ENCODE measurements at places on chromosomes 11 and 22.
A peak's percentile ranks its signal among the peaks of the same experiment; 100 is the strongest.

- DNase-seq, result no peak
These were observed 58.6 kb downstream of the APOL1 start for GRCh38 chr22:36311386-36312085.

DNA sequence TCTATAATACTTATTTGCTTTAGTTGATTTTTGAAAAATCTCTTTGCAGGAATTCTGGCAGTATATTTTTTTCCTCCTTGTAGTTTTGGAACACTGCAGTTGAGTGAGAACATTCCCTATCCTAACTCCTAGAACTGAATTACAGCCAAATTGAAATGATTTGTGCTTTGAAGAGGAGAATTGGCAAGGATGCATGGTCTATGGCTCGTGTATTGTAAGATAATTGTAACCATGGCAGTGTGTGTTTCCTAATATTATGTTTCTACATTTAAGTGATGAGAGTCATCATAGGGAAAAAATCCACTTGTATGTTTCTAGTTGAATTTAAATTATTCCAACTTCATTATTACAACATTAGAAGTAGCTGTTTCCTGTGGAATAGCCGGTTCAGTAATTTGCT lies 80.9 kb upstream of the MYO18B start:
- peak; percentile 66 for DNase-seq

DNA sequence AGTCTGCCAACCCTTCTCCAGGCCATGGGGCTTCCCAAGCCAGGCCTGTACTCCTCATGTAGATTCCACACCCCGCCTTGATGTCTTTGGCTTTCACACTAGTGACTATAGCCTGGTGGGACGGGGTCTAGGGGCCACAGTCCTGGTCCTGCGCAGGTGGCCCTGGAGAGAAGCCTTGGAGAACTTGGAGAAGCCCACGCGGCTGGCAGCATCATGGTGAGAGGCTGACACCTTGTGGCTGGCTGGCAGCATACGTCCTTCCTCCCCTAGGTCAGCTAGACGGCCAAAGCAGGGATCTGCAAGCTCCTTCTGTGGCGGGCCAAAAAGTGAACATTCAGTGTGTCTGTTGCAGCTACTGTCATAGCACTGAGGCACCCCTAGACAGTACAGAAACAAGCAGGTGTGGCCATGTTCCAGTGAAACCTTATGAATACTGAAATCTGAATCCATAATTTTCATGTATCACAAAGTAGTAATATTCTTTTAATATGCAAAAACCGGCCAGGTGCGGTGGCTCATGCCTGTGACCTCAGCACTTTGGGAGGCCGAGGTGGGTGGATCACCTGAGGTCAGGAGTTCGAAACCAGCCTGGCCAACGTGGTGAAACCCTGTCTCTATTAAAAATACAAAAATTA lies 42.0 kb downstream of the FAM83F start:
- no peak for DNase-seq

DNA sequence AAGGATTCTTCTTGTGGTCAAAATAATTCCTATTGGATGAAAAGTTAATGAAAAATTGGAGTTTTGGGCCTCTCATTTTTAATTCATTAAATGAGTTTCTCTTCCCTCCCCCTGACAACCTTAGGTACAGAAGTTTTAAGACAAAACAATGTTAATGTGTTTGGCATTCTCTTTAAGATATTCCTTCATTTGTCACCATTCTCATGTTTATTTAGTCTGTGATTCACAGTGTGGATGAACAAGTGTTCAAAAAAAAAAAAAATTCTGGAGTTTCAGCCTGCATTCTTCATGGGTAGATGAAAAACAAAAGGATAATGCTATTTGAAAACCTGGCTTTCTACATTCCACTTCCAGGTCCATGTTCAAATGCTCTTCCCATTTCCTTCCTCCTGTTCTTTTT lies 172.6 kb upstream of the LUZP2 start:
- DNase-seq, result no peak

DNA sequence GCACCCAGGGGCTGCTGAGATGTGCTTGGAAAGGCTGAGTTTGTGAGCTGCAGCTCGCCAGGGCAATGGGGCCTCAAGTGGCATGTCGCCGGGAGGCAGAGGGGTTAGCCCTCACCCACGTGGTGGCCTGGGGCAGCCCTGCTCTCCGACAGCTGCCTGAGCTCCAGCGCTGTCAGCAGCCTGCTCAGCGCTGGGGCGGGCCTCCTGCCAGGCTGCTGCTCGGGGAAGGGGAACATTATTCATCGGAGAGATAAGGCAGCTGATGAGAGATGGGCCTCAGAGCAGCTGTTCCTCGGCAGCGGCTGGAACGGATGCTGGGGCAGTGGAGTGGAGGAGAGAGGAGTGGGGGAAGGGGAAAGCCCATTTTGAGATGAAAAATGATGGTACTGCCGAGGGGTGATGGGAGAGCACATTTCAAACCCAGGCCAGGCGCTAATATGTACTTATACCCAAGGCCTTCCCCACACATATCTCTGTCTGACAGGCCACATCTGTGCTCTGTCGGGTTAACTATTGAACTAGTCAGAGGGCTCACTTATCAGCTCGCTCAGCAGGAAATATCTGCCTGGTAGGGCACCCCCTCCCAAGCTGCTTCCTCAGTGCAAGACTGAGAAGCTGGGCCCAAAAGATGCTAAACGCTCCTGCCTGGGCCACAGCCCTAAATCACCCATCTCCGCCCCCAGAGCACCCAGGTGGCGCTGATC lies 79.5 kb downstream of the TIMP3 start:
- peak; percentile 67 for DNase-seq

- no peak for DNase-seq
These were observed 43.6 kb upstream of the GALNT18 start for GRCh38 chr11:11665407-11665806.

- DNase-seq, result no peak
These were observed 65.3 kb downstream of the AMBRA1 start for GRCh38 chr11:46528445-46529094.

GRCh38 chr22:33219648-33220384 lies 161.6 kb upstream of the SYN3 start:
- no peak for DNase-seq

GRCh38 chr22:38240734-38241252 lies 32.0 kb downstream of the TMEM184B start:
- peak; percentile 61 for DNase-seq

- no peak for DNase-seq
These were observed 89.1 kb upstream of the ARHGAP20 start for GRCh38 chr11:110801328-110801727.

GRCh38 chr22:35475545-35475944 lies 65.1 kb upstream of the RASD2 start:
- no peak for DNase-seq

DNA sequence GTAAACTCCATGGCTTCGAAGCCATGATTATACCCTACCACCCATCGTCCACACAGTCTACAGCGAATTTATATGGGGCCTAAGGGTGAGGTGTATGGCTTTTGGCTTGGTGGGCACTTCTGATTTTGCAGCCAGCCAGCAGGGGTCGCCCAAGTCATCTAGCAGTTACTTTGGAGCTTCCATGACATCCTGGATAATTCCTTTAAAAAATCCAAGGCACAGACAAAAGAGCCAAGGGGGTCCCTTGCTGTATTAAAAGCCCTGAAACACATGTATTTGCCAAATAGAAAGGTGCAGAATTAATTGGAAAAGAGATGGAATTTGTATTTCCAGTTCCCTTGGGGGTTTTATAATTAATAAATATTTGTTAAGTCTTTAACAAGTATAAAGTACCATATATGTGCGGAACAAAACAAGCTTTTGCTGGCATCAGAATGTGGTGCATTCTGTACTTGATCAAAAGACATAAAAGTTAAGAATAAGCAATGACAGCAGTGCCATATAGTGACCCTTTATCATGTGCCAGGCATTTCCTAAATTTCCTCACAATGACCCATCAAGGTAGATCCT lies 132.8 kb upstream of the PITPNB start:
- DNase-seq, result peak; percentile 70

- peak; percentile 17 for DNase-seq
These were observed 1.8 kb downstream of the SIK3 start for GRCh38 chr11:117096201-117096991.

GRCh38 chr22:47198801-47199251 lies 436.4 kb downstream of the TBC1D22A start:
- no peak for DNase-seq

DNA sequence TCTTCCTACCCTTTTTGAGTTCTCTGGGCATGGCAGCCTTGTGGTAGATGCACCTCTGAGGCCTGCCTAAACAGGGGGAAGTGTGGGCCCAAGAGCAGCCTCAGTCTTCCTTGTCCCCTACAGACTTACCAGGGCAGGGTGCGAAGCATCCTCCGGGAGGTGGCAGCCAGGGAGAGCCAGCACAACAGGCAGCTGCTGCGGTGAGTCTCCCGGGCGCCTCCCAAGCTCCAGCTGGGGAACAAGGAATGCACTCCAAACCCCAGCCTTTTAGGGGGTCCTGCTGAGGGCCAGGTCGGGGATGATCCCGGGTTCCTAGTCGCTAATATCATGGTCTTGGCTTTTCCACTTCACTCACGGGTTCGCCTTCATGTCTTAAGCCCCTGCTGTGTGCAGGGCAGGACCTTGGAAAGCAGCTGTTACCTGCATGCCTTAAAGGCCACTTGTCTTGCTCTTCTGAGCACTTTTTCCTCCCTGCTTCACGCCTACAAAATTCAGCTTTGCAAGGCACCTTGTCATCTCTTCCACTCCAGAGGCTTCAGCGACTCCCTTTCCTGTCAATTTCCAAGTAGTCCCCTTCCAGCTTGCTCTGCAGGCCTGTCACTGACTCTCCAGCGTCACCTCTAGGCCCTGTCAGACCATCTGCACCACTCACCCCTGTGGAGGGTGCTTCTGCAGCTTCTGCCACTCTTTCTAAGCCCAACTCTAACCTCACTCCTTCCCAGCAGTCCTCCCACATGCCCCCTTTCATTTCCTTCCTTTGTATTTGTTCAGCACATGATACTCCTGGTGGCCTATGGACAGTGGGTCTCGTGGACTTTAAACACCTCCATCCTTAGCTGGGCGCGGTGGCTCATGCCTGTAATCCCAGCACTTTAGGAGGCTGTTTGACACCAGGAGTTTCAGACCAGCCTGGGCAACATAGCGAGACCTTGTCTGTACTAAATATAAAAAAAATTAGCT lies 57.0 kb downstream of the PISD start:
- no peak for DNase-seq

DNA sequence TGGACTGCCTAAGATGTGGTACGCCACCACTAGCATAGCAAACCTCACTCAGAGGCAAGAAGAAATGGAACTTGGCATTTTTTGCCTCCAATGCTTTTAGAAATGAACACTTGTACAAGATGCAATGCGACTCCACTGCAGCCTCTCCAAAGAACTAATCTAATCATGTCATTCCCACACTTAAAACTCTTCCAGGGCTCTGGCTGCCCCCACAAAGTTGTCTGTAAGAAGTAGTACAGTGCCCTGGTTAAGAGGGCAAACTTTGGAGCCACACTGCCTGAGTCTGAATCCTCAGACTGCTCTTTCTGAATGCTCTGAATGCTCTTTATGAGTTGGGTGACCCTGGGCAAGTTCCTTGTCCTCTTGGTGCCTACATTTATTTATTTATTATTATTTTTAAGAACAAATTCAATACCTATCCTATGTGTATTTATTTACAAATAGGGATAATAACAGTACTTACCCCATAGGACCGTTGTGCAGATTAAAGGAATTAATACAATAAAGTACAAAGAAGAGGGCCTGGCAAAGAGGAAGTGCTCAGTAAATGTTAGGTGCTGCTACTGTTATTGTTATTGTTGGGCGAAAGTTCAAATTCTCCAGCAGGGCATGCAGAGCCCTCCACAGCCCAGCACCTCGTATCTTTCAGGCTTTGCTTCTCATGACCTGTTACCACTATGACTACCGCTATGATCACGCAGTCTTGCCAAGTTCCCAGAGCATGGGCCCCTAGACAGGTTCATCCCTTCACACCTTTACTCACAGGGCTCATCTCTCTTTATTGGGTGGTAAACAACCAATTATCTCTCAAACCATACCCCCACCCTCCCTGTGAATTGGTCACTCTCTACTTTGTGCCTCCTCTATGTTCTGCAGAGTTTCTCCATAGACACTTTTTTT lies 59.3 kb downstream of the RAB30 start:
- DNase-seq, result no peak

DNA sequence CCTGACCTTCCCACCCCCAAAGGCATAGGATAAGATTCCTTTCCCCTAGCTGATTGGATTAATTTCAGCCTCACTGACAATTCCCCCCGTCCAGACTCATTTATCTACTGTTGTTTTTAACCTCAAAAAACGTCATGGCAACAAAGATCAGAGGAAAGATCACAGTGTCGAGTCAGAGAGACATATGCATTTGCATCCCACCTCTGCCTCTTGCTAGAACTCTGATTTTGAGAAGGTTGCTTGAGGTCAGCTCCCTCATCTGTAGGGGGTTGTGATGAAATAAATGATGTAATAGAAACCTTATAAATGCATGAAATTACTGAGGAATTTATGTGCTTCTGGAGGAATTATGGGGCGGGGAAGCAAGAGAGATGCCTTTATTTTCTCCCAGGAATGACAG lies 53.3 kb upstream of the SYN3 start:
- DNase-seq, result no peak

DNA sequence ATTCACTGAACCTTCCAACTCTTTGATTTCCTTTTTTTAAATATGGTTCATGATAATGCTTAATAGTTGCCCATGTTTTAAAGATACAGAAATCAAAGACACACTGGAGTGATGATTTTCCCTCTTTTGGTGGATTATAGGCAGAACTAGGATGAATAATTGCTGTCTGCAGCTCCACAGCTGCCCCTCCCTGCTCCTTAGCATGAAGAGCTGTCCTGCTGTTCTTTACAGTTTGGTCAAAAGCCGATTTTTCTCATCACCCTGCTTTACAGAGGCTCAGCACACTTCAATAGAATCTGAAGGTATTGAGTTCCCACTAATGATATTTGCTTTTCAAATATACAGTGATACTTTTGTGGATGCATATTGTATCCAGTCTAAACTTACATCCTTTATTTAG lies 202.6 kb downstream of the AASDHPPT start:
- DNase-seq, result no peak

DNA sequence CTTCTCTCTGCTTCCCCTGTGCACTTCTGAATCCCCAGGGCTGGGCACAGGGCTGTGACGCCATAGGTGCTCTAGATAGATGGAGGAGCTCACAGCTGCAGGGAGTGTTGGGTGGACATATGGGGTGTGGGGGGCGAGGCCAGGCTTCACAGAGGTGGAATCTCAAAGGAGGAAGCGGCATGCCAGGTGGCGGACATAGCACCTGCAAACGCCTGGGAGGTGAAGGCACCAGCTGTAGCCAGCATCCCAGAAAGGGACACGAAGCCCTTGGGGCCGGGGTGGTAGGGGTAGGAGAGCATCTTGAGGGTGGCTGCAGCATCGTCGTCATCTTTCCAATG lies 14.6 kb upstream of the KCNQ1OT1 start:
- DNase-seq, result no peak

- no peak for DNase-seq
These were observed 67.2 kb upstream of the OLFML1 start for GRCh38 chr11:7418061-7418460.

- no peak for DNase-seq
These were observed 1.2 kb downstream of the LIF start for GRCh38 chr22:30245181-30245984.

GRCh38 chr22:22755778-22756100 lies 111.3 kb downstream of the GGTLC2 start:
- DNase-seq, result no peak

- DNase-seq, result no peak
These were observed 873 bp downstream of the NCAPH2 start for GRCh38 chr22:50508897-50509296.

Measured in muscle of arm (tissue), 14 donors.